ENCODE measurements at places on chromosomes 4 and X. TPM values are rescaled to one million over a fixed set of nuclear protein-coding genes. Genes with fewer than 3 reads are reported as not detected.

Gene GK
- total RNA-seq, result 10.2 TPM

- DNase-seq, result no peak
Measured at GRCh38 chr4:138236037-138236436, 6.1 kb downstream of the SLC7A11 start.

- no peak for DNase-seq
Measured at GRCh38 chr4:95546866-95547714, 1.7 kb downstream of the UNC5C start.

DNA sequence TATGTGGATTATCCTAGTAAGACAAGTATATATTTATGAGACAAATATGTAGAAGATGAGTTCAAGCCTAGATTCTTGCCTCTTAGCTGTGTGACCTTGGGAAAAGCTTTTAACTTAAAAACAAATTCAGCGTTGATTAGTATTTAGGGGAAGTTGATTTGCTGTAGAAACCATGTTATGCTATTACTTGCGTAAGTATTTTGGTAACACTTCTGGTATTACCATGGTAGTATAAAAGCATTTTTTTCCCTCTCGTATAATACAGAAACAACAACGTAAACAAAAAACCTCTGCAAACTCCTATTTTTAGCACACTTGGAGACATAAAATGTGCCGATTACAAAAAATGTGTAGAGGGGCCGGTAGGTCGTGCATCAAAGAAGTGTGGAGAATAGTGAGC, 33.2 kb downstream of the STAG2 start:
- no peak for DNase-seq

Gene RHOH
- 0.54 TPM for total RNA-seq

Gene DCAF12L2
- 0.11 TPM for total RNA-seq

DNA sequence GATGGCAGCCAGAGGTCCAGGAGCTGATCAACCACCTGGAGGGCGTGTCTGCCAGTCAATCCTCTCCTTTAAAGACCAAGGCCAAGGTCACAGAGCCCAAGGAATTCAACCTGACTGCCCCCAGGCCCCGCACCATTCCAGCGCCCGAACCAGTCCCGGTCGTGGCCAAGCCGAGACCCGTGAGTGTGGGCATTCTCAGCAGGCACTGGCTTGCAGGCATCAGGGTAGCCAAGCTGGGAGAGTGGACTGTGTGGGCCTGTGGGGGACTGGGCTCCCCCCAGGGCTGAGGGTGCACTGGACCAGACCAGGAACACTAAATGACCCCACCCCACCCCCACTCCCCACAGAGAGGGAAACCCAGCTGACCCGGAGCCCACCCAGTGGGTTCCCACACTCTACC, 23.8 kb upstream of the RNF4 start:
- DNase-seq, result no peak

DNA sequence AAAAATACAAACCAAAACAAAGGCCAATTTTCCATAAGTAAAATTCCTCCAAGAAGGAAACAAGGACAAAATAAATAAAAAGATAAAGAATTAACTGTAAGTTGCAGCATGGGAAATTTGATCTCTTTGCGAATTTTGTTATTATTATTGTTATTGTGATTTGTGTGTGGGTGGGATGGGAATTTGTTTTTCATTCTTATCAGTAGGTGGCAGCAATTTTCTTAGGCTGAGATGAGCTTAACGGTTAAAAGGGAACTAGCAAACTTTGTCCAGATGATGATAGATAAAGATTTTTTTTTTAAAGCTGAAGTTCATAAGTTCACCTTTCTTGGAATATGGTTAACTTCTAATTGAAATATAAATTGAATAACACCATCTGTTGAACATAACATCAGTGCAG, 83.2 kb upstream of the IL1RAPL2 start:
- no peak for DNase-seq

DNA sequence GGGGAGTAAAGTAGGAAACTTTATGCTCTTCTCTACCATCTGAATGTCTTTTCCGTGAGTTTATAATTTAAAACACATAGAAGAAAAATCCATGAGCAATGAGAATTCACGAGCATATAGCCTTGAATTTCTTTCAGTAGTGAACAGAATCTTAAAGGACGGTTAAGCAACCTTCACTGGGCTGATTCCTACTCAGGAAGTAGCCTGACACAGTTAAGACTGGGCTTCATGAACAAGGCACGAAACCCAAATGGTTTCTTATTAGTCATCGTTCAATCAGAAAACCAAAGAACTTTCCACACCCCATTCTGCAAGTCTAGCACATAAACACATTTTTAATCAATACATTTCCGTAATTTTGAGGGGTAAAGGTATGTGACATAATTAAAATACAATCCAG, 95.8 kb downstream of the SH3KBP1 start:
- no peak for DNase-seq

DNA sequence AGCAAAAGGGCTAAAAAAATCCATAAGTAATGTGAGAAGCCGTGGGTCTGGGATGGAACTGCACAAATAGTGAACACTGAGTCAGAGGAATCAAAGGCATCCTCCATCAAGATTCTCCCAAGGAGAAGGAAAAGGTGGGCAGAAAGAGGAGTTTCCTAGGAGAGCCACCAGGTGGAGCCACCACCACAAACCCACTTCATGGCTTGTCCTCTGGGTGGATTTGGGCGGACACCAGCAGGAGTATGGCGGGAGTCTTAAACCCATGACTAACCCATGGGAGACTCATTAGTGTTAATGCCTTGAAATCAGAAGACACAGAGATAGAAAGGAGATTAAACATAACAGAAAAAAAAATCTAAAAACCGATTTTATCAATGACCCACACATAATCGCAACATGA, 147.7 kb downstream of the SH3KBP1 start:
- DNase-seq, result no peak

GRCh38 chr4:102807345-102807744, 20.0 kb downstream of the UBE2D3 start:
- no peak for DNase-seq

Gene KLHL8
- 12.0 TPM for total RNA-seq

DNA sequence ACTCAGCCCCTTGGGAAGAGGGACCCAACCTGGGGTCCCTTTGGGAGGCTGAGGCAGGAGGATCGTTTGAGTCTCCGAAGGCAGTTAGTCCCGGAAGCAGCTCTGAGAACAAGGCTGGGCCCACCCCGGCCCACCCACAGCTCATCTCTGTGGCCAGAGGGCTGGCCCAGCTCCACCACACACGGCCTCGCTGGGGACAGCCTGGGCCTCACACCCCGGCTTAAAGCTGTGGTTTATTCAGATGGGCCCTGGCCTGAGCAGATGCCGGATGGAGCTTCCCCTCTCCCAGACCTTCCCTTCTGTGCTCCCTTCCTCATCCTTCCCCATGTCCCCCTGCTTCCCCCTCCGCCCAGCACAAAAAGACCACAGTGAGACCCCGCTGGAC, 54.4 kb downstream of the FAM53A start:
- DNase-seq, result no peak

Gene HSFX3
- total RNA-seq, result not detected

Gene LIN54
- total RNA-seq, result 7.4 TPM

GRCh38 chrX:113962343-113962742, 621.5 kb upstream of the HTR2C start:
- DNase-seq, result no peak

GRCh38 chrX:70755850-70756249, 152.7 kb downstream of the TEX11 start:
- DNase-seq, result no peak

GRCh38 chr4:7769396-7770223, 170.1 kb downstream of the AFAP1 start:
- DNase-seq, result no peak

DNA sequence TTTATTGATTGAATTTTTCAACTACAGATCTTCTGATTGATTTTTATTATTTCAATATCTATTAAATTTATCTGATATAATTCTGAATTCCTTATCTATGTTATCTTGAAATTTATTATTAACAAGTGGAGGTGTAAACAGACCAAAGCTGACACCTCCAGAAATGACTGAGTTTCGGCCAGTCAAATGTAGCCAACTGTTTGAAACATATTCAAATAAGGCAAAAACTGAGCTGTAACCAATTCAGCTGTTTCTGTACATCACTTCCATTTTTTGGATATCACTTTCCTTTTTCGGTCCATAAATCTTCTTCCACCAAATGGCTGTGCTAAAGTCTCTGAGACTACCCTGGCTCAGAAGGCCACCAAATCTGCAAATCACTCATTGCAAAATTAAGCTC, 2127.3 kb upstream of the AGA start:
- DNase-seq, result no peak

GRCh38 chr4:15890246-15890829, 48.2 kb downstream of the FGFBP1 start:
- DNase-seq, result no peak

DNA sequence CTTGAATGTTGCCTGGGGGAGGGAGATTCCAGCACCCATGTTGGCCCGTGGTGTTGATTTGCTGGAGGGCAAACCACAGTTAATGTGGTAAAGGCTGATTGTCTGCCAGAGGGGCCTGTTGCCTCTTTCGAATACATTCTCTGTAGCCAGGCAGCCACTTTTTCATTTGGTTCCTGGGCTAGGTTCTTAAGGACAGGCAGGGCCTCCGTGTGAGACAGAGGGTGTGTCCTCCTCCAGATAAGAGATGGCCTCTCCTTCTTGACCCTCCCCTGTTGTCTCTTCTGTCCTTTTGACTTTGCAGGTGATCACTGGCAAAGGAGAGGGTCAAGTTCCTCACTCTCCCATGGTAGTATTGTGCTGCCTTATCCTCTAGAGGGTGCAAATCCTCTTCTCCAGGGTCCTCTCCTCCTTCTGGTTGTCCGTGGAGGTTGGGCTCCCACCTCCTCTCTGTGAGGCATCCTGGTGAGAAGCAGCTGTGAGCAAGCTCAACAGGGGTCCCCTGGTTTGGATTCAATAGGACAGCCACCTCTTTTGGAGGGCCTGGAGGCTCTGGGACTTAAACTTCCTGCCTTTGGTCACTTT, 44.9 kb downstream of the ZNF182 start:
- no peak for DNase-seq

GRCh38 chrX:53122013-53122412, 28.1 kb downstream of the KANTR start:
- DNase-seq, result no peak
